ENCODE measurements at places on chromosomes 1 and 21. TPM values are rescaled to one million over a fixed set of nuclear protein-coding genes. Genes with fewer than 3 reads are reported as not detected.

PROK1 gene
- not detected for total RNA-seq

AMPD1 gene
- not detected for total RNA-seq

KISS1 gene
- total RNA-seq: not detected

TNFRSF1B gene
- 13.7 TPM for total RNA-seq

MYOG gene
- not detected for total RNA-seq

GRCh38 chr1:62516600-62516999 lies 79.8 kb downstream of the USP1 start:
- DNase-seq: no peak

DNA sequence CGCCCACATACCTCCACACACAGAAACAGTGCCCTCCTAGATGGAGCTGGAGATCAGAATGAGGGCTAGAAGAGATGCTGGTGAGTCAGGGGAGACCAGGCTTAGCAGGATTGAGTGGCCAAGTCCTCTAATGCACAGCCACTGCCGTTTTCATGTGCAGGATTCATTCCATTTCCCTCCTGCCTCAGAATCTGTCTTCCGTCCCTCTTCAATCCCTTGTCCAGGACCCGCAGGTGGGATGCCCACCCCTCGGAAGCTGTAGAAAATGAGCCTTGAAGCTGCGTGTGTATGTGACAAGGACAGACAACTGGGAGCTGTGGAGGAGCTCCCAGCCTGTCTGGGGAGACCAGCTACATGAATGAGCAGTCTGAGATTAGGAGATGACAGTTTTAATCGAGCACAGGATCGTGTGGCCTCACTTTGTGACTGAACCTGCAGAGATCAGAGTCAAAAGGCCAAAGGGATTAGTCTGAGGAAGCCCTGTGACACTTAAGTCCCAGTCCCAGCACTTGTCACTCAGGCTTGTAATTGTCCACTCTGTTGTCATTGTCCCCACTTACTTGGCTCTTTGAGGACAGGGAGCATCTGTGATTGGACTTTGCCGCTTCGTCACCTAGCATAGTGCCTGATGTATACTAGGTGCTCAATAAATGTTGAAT lies 22.0 kb downstream of the LGR6 start:
- no peak for DNase-seq

DNA sequence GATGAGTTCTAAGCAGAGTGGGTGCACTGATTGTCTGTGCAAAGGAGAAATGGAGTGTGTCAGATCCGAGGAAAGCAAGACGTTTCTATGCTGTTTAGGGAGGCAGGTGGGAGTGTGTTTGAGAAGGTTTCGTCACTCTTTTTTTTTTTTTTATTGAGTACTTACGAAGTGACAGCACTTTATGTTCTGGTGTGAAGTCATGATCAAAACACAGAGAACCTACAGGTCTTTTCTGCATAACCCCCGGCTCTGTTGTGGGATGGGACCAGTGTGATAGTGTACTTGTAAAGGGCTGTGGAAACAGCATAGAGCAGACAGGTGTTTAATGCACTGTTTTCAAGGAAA lies 26.7 kb downstream of the MIA3 start:
- DNase-seq: no peak

- DNase-seq: no peak
Measured at GRCh38 chr1:19825298-19825697, 10.2 kb upstream of the RNF186 start.
